Thymus (tissue), 14 donors: ENCODE measurements at places on chromosomes 1 and 21.
A peak's percentile ranks its signal among the peaks of the same experiment; 100 is the strongest.

GRCh38 chr1:236484310-236484971 lies 39.3 kb upstream of the LGALS8 start:
- no peak for DNase-seq

GRCh38 chr1:16289959-16290358 lies 53.0 kb upstream of the CPLANE2 start:
- no peak for DNase-seq

DNA sequence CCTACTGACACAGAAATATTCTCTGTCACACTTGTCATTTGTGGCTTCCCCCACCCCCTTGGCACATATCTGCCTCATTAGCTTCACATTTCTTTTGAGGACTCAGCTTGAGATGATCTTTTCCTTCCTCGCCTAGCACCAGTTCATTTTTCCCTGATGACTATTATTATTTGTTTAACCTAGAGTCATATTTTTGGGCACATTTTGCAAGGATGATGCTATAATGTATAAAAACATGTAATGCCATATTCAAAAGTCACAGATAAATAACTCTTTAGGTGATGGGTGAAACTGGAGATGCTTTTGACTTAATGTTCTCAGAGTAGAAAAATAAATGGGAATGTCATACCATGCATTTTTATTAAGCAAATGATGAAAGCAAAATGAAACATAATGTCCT lies 202.7 kb downstream of the BACH1 start:
- no peak for DNase-seq

DNA sequence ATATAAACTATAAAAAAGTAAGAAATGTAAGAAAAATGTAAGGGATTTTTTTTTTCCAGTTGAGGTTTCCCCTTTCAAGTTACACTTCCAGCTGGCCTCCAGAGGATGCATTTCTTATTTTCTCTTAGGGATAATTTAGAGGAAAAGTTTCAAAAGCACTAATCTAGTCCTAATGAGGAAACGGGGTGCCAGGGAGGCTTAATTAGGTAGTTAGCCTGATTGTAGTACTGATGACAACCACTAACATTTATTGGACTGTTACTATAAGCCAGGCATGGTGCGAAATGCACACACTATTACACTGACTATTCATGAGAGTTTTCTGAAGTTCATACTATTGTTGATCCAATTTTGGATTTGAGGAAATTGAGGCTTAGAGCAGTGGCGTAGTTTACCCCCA lies 290.8 kb upstream of the FMN2 start:
- no peak for DNase-seq

GRCh38 chr1:3890389-3891328 lies 9.4 kb downstream of the C1orf174 start:
- no peak for DNase-seq

GRCh38 chr1:29736582-29737188 lies 500.4 kb downstream of the PTPRU start:
- DNase-seq, result peak; percentile 3

DNA sequence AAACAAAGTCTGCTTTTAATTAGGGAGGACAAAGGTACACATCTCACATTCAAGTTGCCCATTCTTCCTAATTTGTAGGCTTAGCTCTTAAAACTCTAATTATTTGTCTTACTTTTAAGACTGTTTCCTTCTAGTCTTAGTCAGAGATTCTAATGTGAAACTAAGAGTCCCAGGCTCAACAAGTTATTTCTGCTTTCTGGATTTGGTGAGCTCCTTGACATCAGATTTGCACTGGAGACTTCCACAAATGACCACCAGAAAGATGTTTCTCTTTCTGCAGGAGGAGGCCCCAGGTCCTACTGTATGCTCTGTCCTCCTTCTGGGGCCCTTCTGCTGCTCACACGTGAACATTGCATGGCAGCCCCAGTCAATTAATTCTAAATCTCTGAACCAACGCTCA lies 194.2 kb upstream of the JUN start:
- no peak for DNase-seq

GRCh38 chr1:233523047-233523446 lies 90.9 kb upstream of the KCNK1 start:
- DNase-seq, result no peak

DNA sequence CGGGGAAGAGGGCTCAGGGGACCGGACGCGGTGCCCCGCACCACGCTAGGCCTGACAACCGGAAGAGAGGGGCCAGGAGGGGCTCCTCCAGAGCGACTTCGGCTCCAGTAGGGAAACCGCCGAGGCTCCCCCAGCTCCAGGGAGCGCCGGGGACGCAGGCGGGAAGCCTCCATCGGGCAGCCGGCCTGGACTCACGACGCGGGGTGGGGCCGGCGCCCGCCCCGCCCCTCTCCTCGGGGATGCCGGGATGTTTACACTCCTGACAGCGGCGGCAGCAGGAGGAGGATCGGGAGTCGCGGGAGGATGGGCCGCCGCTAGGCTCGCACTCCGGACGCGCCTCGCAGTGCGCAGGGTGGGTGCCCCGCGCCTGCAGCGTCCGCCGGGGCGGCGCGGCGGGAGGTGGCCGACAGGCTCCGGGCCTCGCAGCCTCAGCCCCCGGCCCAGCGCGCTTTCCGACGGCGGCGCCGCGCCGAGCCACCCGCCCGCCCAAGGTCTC lies at the start of gene NEK7:
NEK7 (plus strand) TSS at position 254 of the 496 bp plus-strand sequence. CDS start 75,583 bp downstream, outside the sequence.
- DNase-seq, result peak; percentile 64

DNA sequence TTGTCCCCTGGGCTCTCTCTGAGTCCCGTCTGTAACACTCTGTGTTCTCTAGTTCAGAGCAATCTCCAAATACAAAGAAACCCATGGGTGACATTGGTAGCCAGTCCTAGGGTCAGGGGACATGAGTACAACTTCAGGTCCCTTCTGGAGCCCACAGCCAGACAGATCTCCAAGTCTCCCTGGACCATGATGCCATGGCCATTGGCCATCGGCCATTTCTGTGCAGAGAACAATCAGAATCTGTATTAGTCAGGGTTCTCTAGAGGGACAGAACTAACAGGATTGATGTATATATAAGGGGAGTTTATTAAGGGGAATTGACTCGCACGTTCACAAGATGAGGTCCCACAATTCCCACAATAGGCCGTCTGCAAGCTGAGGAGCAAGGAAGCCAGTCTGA lies 106.9 kb downstream of the AJAP1 start:
- DNase-seq, result no peak

- no peak for DNase-seq
Measured at GRCh38 chr1:15727866-15728534, 8.1 kb upstream of the SLC25A34 start.
